ENCODE measurements at places on chromosomes 16 and 17.
A peak's percentile ranks its signal among the peaks of the same experiment; 100 is the strongest.

- DNase-seq, result no peak
Measured at GRCh38 chr17:65057531-65058090, 1.1 kb upstream of the GNA13 start.

GRCh38 chr17:61537264-61537771 is 53.7 kb downstream of the NACA2 start:
- no peak for DNase-seq

DNA sequence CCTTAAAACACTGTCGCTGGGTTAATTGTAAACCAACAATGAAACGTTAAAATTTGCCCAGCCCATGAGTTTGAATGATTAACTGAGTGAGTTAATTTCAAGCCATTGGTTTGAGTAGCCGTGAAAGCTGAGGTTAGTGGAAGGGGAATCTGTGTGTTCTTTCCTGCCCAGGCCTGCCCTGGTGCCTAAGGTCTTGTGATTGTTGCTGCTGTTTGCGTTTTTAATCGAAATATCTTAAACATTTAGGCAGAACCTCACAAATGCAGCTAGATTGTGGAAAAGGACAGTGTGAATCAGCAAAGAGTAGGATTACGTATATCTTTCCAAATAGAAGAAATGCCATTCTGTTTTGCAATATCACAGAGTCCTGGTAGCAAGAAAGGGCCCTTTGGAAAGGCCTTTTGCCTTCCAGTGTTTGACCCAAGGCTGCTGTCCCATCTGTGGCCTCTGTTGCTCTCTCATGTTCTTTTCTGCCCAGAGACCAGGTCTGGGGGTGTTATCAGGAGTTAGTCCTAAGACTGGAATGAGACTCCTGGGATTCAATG is 113.8 kb downstream of the MSI2 start:
- DNase-seq, result no peak

DNA sequence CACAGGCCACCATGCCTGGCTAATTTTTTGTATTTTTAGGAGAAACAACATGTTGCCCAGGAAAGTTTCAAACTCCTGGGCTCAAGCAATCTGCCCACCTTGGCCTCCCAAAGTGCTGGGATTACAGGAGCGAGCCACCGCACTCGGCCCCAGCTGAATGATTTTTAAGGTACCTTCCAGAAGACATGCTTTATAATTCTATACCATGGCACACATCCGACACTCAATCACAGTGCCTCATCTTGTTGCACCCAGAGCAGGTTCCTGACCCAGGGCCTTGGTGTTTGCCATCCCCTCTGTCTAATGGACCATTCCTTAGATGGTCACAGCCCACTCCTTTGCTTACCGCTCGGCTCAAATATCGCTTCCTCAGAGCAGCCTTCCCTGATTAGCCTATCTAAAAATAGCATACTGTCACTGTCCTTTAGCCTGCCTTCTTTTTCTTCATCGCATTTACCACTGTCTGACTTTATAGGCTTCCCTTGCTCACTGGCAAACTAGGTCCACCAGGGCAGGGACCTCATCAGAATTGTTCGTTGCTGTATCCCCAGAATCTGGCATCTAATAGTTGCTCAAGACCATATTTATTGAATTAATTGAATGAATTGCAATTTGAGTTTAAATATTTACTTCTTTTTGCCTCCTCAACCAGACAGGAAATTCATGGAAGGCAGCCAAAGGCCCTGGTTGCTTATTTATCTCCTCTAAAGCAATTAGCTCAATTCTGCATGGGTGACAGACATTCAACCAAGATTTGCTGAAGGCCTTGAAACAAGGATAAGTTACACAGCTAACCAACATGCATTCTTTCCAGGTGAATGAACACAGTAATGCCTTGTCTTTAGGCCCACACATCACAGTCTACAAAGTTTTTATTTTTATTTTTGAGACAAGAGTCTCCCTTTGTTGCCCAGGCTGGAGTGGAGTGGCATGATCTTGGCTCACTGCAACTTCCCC is 6.3 kb upstream of the TENT4B start:
- DNase-seq, result no peak

GRCh38 chr16:47046726-47047523 is 73.5 kb upstream of the DNAJA2 start:
- no peak for DNase-seq

DNA sequence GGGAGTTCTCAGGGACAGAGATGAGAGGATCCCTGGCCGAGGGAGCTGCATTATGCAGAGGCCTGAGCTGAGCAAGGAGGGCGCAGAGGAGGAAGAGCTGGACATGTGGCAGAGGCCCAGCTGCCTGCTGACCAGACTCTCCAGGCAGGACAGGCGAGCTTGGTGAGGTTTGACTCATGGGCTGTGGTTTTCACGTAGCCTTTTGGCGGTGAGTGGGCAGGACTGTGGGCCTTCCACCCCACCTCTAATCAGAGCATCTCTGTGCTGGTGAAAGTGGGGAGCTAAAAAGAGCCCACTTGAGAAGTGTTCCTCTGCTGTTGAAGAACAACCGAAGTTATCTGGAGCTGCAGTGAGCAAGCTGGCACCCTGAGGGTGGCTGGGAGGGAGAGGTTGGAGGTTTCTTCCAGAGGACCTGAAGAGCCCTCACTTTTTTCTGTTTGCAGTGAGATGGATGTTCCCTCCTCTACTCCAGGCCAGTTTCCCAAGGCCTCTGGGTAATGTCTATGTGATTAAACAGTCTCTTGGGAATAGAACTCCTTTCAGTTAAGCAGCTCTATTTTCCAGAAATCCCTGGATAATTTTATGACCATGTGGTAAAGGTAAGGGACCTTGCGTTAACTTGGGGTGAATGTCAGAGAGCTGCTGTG is 11.9 kb downstream of the EPN2 start:
- DNase-seq, result no peak

- no peak for DNase-seq
Measured at GRCh38 chr17:13393841-13394710, 207.7 kb downstream of the HS3ST3A1 start.

DNA sequence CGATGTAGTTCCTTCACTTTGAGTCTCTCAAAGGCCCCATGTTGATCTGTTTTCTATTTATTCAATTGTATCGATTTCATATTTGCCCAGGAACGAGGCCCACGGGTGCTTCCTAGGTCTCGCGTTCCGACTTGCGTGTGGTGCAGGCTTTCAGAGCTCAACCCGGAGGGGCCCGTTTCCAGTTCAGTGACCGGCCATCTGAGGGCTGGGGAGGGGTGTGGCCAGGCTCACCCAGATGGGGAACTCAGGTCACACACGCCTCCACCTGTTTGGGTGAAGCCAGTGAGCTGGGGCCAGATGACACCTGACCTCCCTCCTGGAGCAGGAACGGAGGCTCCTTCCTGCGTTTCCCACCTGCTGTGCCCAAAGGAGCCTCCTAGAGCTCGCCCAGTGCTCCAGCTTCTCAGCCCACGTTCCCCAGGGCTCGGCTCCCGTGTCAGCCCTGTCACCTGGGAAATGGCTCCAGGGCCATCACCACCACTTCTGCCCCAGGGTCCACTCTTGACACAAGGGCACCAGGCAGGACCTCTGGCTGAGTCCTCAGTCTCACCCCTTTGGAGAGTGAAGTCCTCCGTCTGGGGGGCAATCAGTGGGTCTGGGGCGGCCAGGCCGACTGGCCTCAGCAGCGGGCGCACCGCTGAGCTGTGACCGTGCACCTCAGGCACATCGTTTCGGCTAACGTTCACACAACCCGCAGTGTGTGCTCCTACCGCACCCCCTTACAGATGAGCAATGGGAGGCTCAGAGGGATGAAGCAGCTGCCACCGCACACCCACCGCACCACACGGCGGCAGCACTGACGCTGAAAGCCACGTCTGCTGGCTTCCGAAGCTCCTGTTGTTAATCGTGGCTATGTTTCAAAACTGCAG is 18.0 kb downstream of the FOXF1 start:
- DNase-seq, result no peak

- DNase-seq, result peak; percentile 45
Measured at GRCh38 chr17:8117980-8118768, at the start of gene ALOXE3. Gene ALOXE3, minus strand, starts transcription at chr17:8118514. Its CDS starts 524 bp downstream, at chr17:8117990.

- no peak for DNase-seq
Measured at GRCh38 chr16:61181982-61182381, 854.3 kb downstream of the CDH8 start.

DNA sequence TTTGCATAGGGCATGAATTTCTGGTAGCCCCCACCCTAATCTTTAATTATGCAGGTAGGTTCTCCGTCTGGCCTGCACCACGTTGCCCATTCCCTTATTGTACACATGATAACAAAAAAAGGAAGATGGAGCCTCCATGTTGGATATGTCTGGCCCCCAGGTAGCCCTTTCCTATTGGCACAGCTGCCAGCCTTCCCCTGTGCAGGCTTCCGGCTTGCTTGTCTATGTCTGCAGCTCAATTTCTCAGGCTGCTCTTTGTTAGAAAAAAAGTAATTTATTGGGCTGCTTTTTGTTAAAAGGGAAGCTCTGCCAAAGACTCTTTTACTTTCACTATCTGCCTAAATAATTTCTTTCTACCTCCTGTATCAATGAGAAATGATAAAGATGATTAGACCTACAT is 5.5 kb downstream of the OR1A1 start:
- DNase-seq, result no peak
